Umbilical cord (tissue), 2 donors: ENCODE measurements at places on chromosomes 5 and 9. TPM values are rescaled to one million over a fixed set of nuclear protein-coding genes. Genes with fewer than 3 reads are reported as not detected.

Gene AGXT2
- 2.2 TPM for total RNA-seq

- no peak for DNase-seq
Observed at GRCh38 chr5:174313615-174314014, 268.1 kb downstream of the NSG2 start.

DNA sequence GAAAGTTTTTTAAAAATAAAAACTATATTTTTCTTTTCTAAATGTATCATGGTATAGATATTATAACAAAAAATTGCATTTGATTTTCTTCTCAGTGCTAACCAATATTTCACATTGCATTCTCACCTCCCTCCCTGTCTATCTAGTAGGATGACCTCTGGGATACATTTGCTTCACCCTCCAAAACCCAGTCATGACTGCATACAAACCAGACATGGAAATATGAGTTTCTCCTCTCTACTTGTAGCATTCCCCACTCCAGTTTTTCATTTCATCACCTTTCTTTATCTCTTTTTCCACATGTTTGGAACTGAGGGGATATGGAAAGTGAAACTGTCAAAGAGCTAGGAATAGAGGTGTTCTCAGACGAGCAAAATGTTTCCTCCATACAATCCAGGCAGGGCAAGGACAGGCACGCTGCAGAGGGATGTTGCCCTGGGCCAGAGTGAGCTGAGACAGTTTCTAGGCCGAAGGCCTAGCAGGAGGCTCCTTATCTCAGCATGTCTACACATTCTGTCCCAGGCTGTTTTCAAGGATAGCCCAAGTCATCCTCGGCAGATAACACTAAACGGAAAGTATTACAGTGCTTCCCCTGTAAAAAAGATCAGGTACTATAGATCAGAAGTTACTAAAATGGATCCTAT, 46.7 kb downstream of the MEF2C start:
- DNase-seq, result peak; percentile 56

DNA sequence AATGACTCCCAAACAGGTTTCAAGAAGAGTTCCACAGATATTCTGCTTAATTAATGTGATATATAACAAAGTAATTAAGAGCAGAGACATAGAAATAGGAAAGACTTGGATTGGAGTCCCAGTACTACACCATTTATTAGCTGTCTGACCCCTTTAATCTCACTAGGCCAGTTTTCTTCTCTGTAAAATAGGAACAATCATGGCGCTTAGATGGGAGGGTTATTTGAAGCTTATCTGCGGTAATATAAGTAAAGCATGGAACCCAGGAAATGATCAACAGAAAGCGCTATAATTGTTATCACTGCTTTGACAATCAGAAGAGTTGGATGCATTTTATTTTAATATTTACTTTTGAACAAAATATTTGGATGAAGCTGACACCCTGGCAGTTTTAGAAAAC, 71.3 kb upstream of the IFNE start:
- DNase-seq, result no peak

- DNase-seq, result no peak
Observed at GRCh38 chr5:142749321-142749720, 20.9 kb upstream of the ARHGAP26 start.

DNA sequence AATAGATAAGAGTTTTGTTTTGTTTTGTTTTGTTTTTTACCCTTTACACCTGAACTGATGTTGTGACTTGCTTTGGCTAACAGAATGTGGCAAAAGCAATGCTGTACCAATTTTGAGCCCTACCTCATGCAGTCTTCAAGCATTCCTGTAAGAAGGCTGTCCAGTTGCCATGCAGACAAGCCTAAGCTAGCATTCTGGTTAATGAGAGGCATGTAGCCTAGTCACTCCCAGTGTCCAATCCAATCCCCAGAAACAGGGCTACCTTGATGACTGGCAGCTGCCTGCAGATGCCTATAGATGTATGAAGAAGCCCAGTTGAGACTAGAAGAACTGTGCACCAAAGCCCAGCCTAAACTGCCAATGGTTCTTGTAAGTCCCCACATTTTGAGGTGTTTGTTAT, 9.4 kb upstream of the EFNA5 start:
- DNase-seq, result no peak

DNA sequence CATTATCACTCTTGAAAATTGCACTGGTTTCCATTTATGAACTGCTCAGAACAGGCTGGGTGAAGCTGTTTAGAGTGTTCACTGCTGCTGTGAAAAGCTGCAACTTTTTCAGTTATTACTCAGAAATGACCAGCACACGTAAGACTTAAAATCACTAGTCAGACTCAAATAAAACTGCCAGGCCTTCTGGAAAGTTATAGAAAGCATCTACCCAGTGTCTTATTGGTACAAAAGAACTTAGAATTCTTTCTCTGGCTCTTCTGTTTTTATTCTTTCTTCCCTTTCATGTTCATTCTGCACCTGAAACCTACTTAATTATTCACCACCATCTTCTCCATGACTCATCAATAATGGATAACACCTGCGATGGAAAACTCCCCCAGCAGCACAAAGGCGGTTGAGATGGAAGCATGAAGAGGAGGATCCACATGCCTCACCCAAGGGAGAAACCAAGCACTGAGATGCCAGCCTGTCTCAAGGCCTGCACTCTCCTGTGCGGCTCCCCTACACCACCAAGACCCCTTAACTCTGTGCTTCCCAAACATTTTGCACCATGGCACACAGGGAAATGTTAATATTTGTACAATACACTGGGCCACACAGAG, 171.9 kb downstream of the ENTREP1 start:
- no peak for DNase-seq

GRCh38 chr5:16879650-16880049, 56.4 kb downstream of the MYO10 start:
- DNase-seq, result no peak

GRCh38 chr5:50301756-50302155, 139.3 kb downstream of the EMB start:
- DNase-seq, result no peak
